ENCODE measurements at places on chromosomes 3 and 15.

DNA sequence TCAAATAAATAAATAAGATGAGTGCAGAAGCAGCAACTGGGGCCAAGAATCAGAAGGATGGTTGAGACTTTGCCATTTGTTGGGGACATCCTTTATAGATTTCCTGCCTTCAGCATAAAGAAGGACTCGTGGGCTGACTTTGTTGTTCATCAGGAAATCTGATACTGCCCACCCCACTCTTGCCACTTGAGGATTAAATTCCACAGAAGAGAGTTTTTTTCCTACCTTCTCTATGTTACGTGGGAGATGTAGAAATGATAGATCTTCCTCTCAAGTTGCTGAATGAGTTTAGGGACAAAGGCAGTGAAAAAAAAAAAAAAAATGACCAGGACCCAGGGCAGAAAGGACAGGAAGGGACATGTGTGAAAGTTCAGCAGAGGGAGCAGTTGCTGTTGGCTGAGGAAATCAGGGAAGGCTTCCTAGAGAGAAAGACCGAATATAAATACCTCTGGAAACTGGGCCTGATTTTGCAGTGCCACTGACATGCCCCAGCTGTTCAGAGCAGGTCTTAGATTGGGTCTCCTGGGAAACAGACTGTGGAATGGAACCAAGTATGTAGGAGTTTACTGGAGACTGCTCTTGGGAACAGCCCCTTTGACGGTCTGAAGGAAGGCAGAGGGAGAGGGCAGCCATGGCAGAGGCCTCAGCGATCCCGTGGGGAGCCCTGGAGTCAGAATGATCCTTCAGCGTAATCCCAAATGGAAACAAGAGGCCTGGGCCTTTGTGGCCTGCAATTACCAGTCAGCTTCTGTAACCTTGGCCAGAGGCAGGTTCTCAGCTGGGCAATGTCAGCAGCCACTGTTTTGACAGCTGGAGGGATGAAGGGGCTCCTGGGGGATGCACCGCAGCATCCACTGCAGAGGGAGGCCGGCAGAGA, 50.9 kb downstream of the C3orf20 start:
- DNase-seq: no peak

GRCh38 chr3:73622091-73622805, 2.5 kb downstream of the PDZRN3 start:
- DNase-seq: no peak

DNA sequence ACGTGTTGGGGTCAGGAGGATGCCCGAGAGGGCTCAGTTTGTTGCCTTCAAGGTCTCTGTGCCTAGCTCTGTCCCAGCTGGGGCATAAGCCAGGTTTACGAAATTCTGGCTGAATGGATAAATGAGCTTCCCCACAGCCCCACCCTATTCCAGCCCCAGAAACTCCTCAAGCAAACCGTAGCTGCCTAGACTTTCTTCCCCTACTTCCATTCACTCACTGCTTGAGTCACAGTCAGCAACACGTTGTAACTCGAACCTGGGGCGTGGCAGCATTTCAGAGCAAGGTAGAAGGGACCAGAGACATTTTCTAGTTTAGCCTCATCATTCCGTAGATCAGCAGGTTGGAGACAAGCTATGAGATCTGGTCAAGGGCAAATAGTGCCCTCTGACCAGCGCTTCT, 24.2 kb downstream of the NMNAT3 start:
- no peak for DNase-seq

DNA sequence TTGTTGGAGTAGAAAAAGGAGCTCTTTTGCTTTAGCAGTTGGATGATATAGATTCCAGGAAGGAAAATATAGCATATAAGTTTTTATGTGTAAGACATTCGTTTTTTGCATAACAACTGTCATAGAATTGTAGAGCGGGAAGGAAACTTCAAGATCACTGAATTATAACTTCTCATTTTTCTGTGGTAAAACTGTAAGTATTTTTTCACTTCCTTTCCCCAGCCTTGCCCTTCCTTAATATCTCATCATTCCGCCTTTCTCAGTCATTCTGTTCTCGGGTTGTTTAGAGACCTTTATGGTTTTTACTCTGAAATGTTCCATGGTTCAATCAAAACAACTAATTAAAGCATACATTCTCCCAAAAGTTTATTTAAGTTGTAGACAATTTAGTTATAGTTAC, 1.1 kb downstream of the EAF2 start:
- no peak for DNase-seq

DNA sequence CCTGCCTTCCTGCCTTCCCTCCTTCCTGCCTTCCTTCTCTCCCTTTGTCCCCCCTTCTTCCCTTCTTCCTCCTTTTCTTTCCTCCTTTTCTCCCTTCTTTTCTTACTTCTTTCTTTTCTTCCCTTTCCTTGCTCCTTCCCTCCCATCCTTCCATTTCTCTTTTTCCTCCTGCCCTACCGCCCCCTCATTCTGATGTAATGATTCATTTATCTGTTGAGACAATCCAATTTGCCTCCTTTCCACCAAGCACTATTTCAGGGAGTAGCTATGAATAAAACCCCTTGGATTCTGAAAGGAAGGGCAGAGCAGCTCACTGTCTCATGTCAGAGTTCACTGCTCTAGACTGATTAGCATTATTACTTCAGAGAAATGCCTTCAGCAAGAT, 462.6 kb downstream of the PDCD6IP start:
- DNase-seq: no peak

DNA sequence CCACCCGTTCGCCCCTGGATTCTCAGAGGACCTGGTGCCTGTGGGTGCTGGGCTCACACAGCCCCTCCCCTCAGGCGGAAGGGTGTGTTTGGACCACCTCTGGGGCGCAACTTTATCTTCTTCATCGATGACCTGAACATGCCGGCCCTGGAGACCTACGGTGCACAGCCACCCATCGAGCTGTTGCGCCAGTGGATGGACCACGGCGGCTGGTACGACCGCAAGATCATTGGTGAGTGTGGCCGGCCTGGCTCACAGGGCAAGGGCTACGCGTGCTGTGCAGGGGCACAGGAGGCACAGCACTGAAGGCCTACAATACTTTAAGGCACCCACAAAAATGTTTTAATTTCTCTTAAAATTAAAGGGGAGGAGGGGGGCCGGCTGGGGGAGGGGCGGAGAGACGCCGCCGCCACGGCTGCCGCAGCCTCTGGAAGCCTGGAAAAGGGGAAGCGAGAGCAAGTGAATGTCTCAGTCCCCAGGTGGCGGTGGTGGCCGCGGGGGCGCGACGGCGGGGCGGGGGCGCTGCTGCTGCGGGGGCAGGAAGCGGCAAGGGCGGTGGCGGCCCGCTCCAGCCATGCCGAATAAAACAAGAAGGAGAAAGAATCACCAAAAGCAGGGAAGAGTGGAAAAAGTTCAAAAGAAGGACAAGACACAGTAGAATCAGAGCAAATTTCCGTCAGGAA, 56.8 kb downstream of the DNAH1 start:
- no peak for DNase-seq

- DNase-seq: no peak
Measured at GRCh38 chr3:139588450-139588849, 48.9 kb upstream of the RBP1 start.

- no peak for DNase-seq
Measured at GRCh38 chr3:139772539-139773500, 95.0 kb upstream of the NMNAT3 start.

DNA sequence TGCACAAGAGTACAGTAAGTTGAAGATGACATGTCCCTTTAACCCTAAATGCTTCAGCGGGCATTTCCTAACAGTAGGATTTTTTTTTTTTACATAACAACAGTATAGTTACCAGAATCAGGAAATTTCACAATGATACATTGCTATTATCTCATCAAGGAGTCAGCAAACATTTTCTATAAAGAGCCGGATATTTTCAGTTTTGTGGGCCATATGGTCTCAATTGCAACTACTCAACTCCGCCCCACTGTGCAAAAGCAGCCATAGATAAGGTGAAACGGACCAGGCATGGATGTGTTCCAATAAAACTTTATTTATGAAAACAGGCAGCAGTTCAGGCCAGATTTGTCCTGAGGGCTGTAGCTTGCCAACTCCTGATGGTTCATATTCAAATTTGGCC, 130.6 kb downstream of the SMAD6 start:
- DNase-seq: no peak

- no peak for DNase-seq
Measured at GRCh38 chr3:149315694-149316093, 17.7 kb downstream of the TM4SF18 start.

GRCh38 chr3:11288786-11289637, 16.8 kb downstream of the ATG7 start:
- DNase-seq: no peak

DNA sequence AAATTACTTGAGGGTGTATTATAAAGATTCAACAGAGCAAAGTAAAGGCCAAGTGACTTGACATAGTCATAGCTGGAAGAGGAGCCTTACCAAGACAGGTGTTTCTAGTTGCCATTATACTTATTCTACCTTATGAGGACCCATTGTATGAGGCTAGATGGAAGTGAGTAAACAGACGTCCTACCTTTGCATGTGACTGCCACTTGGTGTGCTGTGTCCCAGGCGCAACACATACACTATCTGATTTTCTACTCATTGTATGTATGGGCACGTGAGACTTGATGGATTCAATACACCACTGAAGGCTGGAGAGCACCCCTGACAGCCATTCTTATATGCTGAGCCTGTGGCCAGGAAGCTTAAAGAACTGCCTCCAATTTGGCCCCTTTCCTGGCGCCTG, 40.5 kb downstream of the BOC start:
- no peak for DNase-seq

DNA sequence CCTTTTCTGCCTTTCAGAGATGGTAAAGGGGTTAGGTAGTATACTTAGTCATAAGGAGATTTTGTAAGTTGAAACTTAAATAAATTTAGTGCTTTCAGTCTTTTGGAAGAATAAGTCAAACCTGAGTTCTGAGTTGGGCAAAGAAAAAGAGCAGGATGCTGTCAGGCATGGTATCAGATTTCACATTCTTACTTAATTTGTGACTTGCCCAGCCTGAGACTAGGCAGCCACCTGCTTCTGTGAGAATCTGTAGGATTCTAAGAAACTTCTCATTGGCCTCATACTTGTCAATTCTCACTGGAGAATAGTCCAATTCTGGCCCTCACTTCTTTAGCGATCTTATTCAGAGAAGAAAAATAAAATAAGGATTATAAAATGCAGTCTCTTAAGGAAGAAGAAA, 577.5 kb downstream of the DIPK2A start:
- no peak for DNase-seq

DNA sequence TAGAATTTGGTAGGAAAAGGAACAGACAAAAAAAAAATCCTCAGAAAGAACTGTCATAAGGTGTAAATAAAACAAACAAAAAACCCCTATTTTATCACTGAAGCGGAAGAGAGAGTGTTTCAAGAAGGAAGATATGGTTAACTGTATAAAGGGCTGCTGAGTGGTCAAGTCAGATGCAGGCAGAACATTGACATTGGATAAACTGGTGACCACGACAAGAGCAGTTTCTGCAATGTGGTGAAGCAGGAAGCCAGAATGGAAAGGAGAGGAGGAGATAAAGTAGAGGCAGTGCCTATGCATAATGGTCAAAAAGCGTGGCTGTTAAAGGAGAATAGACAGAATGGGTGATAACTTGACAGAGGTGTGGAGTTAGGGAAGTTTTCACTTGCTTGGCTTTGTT, 75.3 kb downstream of the CYP19A1 start:
- DNase-seq: no peak

DNA sequence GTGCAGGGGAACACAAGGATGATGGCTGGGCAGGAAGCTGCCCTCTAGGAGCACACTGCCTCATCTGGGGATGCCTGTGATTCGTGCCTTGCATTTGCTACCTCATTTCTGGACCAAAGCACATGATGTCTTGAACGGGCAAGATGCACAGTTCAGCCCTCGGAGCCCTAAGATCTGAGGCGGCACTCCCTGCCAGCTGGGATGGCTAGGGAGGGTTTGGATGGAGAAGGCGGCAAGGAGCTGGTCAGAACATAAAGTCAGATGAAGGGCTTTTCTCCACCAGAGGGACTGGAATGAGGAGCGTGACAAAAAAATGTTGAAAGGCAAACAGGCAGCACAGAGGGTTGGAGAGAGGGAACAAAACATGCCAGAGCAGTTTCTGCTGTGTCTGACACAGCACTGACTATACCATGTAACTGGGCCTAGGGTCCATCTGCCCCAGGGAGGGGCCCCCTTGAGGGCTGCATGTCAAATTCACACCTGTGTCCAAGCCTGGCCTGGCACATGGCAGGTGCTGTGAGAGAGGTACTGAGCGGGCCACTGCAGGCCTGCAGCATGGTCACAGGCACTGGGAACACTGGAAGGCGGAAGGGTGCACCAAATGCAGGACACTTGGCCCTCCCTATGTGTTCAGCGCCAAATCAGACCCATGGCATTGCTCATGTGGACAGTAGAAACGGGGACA, 21.7 kb downstream of the TMEM43 start:
- no peak for DNase-seq

- DNase-seq: no peak
Measured at GRCh38 chr3:171380711-171381425, 79.3 kb downstream of the TNIK start.

GRCh38 chr3:60307562-60308199, 943.6 kb downstream of the FHIT start:
- no peak for DNase-seq

Data from thyroid gland (tissue), 4 donors.